ENCODE measurements at places on chromosomes 3 and 15.

- no peak for DNase-seq
Observed at GRCh38 chr15:58992181-58992580, 4.7 kb downstream of the RNF111 start.

DNA sequence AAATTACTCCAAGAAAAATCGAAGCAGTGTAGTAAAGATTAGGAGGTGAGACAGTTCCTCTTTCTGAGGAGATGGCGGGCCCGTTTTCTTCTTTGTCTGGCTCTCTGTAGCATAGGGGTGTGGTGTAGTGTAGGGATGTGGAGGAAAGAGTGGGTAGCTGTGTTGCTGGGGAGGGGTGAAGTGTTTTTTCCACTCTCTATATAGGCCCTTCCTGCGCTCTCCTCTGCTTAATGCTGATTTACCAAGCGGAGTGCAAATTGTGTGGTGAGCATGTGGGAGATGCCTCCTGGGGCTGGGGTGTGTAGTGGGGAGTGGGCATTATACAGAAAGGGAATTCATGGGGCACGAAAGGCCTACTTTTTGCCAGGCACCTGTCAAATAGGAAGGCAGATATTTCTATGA is 94.9 kb downstream of the ST6GAL1 start:
- no peak for DNase-seq

GRCh38 chr3:58111513-58112184 is 99.1 kb downstream of the DNASE1L3 start:
- DNase-seq: no peak

DNA sequence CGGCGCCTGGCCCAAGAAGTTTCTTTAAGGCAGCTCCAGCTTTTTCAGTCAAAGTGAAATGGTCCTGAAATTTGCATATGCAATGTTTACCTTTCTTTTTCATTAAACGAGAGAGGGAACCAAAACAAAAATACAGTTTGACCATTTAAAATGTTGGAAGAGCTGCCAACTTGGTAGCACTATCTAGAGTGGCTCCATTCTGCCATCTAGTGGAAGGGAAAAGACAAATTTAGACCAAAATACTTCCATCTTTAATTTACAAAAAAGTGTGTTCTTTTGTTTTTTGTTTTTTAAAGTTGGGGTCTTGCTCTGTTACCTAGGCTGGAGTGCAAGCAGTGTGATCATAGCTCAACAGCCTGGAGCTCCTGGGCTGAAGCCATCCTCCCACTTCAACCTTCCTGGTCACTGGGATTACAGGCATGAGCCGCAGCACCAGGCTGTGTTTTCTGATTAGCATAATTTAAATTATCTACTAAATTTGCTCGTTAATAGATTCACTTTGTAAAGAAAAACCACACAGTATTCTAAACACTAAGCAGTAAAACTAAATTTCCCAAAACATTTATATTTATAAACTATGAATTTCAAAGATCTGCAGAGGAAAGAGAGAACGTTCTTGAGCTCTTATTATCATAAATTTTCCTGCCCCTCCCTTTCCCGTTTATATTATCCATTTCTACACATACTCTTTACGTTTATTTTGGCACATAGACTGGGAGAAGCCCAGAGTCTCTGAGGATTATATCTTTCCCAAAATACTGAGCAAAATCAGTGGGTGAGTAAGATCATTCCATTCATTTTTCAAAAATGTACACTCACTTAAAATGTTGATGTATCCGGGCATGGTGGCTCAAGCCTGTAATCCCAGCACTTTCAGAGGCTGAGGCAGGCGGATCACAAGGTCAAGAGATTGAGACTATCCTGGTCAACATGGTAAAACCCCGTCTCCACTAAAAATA is 15.4 kb upstream of the RFC4 start:
- DNase-seq: peak; percentile 42

- DNase-seq: no peak
Observed at GRCh38 chr3:142228964-142229363, 3.6 kb upstream of the GK5 start.

DNA sequence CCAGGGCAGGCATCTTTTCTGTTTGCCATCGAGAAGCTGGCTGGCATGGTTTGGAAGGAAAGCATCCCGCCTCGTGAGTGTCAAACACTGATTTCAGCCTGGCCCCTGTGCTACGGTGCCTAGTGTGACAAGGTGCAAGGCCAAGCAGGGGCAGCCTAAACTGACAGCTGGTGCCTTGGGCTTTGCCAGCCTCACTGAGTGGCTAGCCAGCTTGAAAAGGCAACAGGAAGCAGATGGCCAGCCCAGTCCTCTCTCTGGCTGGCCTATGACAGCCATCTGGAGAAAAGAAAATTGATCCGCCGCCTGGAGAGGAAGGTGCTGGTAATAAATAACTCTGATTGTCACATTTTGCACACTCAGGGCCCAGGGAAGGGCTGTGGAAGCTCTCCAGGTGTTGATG is 52.2 kb downstream of the C3orf85 start:
- DNase-seq: no peak

DNA sequence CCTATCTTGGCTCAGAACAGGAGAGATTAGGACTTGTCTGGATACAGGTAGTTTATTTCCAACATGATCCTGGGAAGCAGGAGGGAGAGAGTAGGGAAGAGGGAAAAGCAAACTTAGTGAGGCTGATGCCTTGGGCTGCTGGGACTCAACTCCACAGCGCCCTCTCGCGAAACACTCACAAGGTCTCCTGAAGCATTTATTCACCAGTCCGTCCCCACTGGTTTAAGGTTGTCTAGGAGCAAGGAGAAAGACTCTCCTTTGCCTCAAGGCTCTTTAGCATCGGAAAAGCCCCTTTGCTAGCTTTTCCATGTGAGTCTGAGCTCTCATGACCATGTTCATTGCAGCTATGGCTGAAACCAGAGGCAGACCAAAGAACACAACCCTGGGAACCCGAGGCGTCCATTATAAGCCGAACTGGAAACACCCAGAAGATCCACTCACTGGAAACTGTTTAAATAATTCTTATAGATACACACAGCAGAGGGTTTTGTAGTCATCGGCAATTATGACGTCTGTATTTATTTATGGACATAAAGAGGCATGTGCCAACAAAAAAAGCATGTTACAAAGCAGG is 244.5 kb downstream of the CD47 start:
- DNase-seq: no peak

GRCh38 chr15:42191610-42192346 is 16.3 kb downstream of the VPS39 start:
- DNase-seq: no peak

DNA sequence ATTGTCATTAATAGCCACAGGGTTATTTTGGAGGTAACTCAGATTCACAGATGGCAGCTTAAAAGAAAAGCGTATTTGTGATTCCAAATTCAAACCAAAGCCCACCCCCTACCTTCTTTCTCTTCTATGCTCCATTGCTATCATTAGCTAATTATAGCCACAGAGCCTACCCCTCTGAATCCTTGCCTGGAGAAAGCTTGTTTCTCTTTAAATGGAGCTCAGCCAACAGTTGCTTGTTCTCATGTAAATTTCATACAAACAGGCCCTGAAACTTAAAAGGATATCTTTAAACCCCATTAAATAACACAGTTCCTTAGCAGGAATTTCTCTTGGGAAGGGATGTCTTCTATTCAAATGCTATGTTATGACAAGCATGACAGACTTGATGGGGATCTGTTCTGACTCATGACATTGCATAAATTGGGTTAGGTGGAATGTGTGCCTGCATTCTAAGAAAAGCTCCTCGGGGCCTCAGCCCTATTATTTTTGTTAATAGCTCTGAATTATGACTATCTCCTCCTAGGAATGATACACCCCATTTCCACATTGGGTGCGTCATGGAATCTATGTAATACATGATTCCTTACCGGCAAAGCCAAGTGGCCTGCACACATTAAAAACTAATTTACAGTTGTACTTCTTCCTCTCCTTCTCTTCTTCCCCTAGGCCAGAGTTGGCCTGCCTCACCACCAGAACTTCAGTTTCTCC is 265.8 kb downstream of the TAFA4 start:
- no peak for DNase-seq

- DNase-seq: no peak
Observed at GRCh38 chr3:129727707-129728106, 121.2 kb upstream of the PLXND1 start.

Measured in non-pigmented ciliary epithelial cell (primary cell).